ENCODE measurements at places on chromosomes 3 and 15.
A peak's percentile ranks its signal among the peaks of the same experiment; 100 is the strongest.

GRCh38 chr3:99520513-99520912 lies 117.9 kb upstream of the COL8A1 start:
- no peak for DNase-seq

GRCh38 chr3:177646749-177647148 lies 449.5 kb upstream of the TBL1XR1 start:
- no peak for DNase-seq

DNA sequence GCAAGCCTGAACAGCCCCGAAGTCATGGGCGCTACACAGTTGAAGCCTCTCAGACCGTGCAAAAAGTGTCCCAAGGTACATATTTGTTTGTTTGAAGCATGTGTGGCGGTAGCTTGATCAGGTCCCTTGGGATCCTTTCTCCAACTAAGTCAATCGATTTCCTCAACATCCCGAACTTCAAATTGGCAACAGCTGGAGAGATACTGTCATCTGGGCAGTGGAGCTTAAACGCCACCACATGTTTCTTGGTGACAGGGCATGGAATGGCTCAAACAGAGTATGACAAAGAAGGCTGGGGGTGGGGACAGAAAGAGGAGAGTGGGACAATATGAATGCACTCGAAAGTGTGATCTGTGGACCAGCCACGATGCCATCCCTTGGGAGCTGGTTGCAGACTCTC lies 84.9 kb upstream of the PSMD6 start:
- DNase-seq: no peak

DNA sequence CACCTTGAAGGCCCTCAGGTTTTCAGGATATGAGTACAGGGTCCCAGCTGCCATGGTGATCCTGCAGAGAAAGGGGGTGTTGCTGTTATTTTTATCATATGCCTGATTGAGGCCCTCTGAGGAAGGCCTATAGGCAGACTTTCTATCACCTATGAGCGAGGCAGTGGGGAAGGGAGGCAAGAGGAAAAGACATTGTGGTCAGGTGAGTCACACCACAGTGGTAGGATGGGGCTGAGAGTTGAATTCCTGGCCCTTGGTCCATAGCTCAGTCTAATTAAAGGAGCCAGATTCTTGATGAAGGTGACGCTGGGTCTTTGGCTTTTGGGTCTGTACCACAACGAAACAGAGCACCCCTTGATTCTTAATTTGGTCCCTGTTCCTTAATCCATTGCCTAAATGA lies 72.7 kb downstream of the ZNF621 start:
- DNase-seq: no peak

DNA sequence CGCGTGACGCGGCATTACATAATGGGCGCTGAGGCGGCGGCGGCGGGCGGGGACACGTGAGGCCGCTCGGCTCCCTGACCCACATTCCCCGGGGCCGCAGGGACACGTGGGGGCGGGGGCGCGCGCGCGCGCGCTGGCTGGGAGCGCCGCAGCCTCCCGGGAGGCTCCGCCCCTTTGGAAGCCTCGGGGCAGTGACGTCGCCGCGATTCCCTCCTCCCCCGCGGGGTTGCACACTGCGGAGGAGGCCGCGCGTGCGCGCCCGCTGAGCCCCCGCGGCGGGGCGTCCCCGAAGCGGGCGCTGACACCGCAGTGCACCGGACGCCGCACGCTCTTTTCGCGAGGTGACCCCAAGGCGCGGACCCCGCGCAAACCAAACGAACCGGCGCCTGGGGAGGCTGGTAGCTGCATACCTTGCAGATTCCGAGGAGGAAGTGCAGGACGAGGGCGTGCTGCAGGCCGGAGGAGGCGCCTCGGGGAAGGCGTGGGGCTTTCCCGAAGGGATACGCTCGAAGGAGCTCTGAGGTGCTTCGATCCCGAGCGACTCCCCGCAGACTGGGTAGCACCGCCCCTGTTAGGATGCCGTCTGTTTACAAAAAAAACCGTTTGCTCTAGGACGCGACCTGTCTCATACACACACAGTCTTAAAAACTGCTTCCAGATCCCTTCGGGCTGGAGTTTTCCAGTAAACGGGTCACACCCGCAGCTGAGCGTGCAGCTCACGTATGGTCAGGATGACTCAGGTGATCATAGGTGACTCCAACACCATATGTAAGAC lies 1.0 kb downstream of the NR1D2 start:
- peak; percentile 98 for DNase-seq

GRCh38 chr3:73866846-73867245 lies 242.1 kb upstream of the PDZRN3 start:
- DNase-seq: no peak

GRCh38 chr3:177598097-177598833 lies 401.0 kb upstream of the TBL1XR1 start:
- peak; percentile 67 for DNase-seq

- peak; percentile 39 for DNase-seq
These were observed 15.8 kb upstream of the KCNMB3 start for GRCh38 chr3:179266701-179267211.

DNA sequence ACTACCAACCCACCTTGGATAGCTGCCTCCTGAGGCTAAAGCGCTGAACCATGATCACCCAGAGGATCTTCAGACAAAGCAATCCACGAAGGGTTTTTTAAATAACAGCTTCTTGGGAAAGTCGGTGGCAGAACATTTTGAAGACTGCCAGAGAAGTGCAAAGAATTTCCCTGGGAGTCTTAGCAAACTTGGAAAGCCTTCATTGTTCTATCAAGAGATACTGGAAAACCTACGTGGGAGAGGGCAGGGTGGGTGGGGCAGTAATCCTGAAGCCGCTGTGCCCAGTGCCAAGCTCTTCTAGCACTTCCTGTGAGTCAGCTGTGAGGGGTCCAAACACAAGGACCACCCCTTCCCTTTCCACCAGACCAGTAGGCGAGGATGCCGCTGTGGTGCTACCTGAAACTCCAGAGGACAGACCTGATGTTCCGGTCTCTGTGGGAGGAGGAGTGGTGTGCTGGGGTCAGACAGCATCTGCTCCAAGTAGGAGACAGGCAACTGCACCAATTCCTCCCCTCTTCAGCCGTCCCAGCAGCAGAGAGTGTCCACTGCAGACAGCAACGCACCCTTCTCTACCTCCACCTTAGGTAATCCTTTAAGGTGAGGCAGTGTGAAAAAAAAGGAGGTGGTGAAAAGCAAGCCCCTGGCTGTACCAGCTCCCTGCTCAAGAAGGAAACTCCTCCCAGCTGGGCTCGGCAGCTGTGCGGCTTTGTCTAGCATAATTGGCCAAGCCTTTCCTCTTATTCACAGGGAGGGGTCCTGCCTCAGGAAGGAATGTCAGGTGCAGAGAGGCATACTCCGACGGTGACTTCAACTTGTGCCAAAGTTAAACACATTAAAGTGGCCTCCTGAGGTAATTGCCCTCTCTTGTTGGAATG lies 99.0 kb downstream of the TMCC1 start:
- DNase-seq: peak; percentile 51

DNA sequence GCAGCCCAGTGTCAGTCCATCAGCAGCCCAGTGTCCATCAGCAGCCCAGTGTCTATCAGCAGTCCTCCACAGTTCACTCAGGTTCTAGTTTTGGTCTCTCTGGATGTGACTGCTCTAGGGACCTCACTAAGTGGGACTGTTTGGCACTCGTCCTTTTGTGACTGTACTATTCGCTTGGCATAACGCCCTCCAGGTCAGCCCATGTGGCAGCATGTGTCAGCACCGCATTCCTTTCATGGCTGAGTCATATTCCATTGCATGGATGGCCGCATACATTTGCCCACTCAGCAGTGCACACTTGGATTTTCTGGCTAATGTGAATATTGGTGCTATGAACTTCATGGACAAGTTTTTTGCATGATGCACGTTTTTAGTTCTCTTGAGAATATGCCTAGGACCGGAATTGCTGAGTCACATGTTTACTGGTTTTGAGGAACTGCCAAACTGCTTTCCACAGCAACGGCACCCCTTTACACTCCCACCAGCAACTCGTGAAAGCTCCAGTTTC lies 16.4 kb downstream of the CHST13 start:
- DNase-seq: peak; percentile 77

- DNase-seq: peak; percentile 76
These were observed 2.3 kb upstream of the TLE3 start for GRCh38 chr15:70099967-70100473.

DNA sequence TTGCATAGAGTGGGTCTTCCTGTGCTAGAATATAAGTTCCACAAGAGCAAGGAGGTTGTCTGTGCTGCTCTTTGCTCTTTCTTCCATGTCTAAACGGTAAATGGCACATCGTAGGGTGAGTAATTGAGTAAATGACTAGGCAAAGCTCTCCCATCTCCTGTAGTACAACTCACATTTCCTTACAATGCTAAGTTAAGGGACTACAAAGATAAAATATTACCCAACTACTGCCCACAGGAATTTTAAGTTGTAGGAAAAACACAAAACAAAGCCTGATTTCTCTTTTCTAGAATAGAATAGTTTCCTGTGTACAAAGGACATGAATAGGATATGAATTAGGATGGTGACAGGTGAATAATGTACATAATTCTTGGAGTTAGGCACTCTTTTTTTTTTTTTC lies 19.9 kb upstream of the LRIG1 start:
- no peak for DNase-seq

GRCh38 chr3:196569003-196569516 lies 600 bp downstream of the FBXO45 start:
- DNase-seq: peak; percentile 25

DNA sequence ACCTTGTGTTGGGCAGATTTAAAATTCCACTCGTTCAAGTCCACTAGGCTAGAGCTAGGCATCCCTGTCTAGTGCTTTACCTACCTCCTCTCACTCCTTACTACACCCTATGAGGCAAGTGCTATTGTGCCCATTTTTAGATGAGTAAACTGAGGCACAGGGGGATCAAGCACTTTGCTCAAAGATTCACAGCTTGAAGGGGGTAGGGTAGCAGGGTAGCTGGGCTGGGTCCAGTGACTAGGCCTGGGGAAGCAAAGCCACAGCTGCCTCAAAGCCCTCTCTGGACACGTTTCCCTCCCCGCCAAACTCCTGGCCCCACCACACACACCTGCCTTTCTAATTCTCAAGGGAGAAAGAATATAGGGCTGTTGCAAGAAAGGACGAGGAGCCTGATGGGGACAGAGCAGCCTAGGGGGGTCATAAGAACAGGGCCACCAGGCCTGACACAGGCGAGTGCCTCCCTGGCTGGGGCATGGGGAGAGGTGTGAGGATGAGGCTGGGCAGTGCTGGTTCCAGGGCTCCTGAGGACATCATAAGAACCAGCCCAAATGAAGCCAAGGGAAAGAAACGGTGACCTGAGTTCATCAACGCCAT lies 34.8 kb upstream of the SFMBT1 start:
- DNase-seq: no peak

DNA sequence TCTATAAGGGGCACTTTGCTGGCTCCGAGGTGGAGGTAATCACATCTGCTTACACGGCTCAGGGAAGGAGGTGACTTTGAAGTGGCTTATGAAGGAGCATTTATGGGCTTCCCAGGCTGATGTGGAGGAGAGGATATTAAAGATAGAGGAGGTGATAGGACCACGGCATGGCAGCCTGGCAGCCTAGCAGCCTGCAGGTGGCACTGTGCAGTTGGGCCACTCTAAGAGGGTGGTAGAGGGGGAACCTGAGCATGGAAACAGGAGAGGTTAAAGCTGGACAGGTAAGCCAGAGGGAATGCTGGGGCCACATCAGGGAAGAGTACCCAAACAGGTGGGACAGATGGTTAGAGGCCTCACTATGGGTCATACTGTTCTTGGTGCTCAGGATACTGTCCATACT lies 375.0 kb downstream of the WDR72 start:
- DNase-seq: no peak

- no peak for DNase-seq
These were observed 141.4 kb downstream of the FOXP1 start for GRCh38 chr3:71441925-71442651.

DNA sequence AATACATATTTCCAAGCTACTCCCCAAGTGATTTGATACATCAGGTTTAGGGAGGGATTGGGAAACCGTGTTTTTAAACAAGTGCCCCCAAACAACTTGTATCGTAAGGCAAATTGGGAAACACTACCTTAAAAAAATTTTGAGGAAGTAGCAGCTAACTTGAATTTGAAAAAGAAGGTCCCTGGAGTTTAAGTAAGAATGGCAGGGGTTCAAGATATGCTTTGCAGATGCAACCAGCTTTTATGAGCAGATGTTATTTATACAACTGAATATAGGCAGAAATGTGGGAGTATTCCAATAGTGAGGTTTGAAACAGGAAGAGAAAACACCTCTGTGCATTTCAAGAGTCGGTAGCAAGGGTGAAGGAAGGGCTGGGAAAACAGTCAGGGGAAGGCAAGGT lies 139.6 kb downstream of the IL20RB start:
- peak; percentile 85 for DNase-seq

DNA sequence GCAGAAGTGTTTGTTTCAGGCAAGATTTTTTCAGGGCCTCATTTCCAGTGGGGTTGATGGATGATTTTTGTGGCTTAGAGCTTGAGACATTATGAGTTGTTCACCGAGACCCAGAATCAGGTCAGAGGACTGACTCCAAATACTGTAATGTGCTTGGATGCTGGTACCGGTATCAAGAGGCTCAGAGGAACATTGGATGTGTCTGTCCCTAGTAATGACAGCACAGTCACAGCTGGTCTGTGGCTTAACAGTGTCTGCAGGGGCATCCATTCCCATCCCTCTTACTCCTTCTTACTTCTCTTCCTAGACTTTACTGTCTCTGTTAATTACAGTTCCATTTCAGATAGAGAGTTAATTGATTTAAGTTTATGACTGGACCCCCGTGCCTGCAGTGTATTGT lies 107.8 kb downstream of the PTPRG start:
- no peak for DNase-seq

GRCh38 chr3:36058404-36059030 lies 321.8 kb upstream of the STAC start:
- DNase-seq: no peak

DNA sequence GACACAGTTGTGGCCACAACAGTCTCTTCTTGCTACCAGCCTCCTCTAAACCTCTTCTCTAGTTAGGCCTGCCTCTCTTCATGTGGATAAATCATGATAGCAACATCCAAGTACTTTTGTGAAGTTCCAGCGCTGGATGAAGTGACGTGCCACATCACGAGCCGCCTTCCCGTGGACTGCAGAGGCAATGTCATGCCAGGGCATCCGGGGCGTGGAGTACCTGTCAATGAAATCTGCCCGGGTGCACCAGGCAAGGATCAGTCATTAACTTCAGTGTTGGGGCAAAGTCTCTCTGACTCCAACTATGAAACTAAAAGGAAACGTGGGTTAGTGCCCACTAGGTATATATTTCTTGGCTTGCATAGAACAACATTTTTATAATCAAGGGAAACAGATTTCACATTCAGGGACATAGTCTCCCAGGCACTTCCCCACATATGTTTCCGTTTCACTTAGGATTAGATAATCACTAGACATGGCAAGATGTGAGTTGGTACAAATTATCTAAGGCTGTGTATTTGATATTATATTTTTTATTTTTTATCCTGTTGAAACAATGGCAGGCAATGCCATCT lies 133.6 kb downstream of the PLD1 start:
- DNase-seq: no peak

DNA sequence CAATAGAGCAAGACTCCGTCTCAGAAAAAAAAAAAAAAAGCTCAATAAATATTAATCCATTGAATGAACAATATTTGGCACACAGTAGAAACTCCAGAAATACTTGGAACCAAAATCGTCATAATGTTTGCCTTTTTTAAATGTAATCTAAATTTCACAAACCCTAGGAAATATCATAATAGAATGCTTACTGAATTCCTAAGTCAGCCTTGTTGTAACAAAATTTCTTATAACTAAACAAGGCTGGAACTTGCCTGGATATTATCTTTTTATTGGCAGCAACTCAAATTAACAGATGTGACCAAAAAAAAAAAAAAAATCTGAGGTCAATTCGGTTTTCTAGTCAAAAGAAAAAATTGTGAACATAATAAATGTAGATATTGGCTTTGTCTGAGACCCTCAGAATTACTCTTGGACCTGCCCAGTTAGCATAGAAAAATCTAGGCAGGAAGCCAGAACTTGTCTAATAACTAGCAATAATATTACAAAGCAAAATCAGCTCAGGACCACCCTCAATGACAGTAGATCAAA lies 33.3 kb downstream of the GABPB1 start:
- DNase-seq: peak; percentile 36

Data from muscle of leg (tissue), 16 donors.